ENCODE measurements at places on chromosomes 16 and 17.

GRCh38 chr16:50388496-50388895 lies 19.7 kb upstream of the BRD7 start:
- no peak for DNase-seq

GRCh38 chr17:7834542-7834956 lies 532 bp downstream of the KDM6B start:
- peak; percentile 59 for DNase-seq

GRCh38 chr16:62253966-62254365 lies 217.7 kb upstream of the CDH8 start:
- no peak for DNase-seq

- DNase-seq = no peak
These were observed 30.9 kb downstream of the XPO6 start for GRCh38 chr16:28180655-28181460.

- no peak for DNase-seq
These were observed 657 bp downstream of the ALDH3A2 start for GRCh38 chr17:19649274-19649541.

GRCh38 chr17:77353684-77354419 lies 213.1 kb downstream of the SEC14L1 start:
- no peak for DNase-seq

- DNase-seq = no peak
These were observed 397.9 kb downstream of the TOX3 start for GRCh38 chr16:52149003-52149402.

Data from GM20000 (cell line).